DMS79 treated with DMSO at 0.1 percent for 48 hours (cell line): ENCODE measurements at places on chromosomes 7 and 10.

DNA sequence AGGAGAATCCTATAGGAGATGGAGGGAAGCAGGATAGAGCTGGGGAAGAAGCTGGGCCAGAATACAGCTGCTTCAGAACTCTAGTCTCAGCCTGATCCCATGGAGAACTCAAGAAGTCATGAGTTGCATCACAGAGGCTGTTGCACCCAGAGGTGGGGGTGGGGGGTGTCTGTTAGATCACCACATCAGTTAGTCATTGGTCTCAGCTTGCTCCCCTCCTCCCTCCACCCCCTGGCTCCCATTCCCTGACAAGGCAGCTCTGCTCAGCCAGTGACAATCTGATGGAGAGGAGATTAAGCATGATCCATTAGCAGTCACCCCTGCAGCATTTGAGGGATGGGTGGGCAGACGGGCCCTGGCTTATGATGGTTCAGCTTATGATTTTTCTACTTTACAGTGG lies 58.4 kb upstream of the FGL2 start:
- peak; percentile 14 for DNase-seq

DNA sequence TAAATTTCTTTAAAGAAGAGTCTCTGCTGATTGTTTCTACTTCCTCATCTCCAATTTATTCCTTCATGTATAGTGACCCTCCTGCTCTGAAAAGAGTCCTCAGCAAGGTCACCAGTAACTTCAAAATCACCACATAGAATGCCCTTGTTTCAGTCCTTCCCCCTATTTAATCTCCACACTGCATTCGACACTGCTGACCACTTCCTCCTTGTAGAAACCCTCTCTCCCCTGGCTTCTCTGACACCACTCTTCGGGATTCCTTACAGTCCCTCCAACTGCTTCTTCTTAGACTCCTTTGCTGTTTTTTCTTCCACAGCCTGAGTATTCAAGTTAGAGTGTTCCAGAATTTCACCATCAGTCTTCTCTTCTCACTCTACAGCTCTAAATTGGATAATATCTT lies 89.5 kb downstream of the VPS41 start:
- DNase-seq: no peak

GRCh38 chr7:96669812-96670211 lies 39.8 kb downstream of the SEM1 start:
- DNase-seq: no peak

DNA sequence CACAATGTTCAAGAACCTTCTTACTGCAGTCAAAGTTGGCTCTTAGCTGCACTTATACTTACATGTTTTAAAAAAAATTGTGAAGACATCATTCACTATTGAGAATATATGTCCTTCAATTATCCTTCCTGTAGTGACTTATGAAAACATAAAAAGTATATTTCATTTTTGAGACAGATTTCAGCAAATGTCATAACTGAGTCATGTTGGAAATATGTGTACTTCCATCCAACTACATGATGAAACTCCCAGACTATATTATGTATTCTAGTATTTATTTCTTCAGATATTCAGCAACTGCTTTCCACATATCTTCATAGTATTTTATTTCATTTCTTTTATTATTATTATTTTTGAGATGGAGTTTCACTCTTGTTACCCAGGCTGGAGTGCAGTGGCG lies 160.2 kb downstream of the ARHGAP12 start:
- DNase-seq: no peak

DNA sequence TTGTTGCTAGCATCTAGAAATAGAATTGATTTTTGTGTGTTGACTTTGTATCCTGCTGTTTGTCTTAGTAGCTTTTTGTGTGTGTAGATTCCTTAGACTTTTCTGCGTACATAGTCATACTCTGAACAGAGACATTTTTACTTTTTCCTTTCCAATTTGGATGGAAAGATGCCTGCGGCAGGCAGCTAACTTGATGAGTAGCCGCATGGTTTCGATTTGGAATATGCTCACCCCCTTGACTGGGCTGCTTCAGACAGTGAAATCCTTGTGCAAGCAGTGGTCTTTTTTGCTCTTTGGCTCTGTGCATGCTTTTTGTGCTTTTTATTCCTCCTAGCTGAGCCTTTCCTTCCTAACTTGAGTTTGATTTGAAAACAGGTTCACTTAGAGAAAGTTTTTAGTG lies 71.8 kb downstream of the HHEX start:
- no peak for DNase-seq

- no peak for DNase-seq
Observed at GRCh38 chr7:39355664-39356063, 210.5 kb upstream of the YAE1 start.

DNA sequence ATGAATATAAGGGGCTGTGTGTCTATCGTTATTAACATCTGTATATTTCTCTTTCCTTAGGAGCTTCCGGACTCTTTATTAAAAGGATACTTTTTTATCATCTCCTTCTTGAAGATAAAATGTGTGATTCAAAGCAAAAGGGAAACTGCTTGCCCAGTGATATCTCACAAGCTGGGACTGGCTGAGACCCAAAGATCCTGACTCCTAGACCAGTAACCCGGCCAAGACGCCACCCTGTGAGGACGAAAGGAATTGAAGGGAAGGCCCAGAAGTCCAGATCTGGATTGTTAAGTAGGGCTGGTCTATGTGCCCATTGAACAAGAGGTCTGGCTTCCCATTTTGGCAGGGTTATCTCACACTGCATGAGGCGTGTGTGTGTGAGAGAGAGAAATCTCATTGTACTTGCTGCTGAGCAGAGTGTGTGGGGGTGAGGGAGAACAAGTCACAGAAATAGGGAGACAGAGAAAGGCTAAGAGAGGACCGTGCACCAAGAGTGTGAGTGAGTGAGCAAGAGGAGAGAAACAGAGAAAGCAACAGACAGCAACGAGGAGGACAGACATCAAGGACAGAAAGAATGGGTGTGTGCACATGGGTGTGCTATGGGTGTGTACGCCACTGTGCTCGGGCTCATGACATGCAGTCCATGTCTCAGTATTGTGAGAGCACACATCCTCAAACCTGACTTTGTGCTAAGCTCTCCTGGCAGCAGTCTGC lies 75.4 kb downstream of the PLXNA4 start:
- DNase-seq: no peak

DNA sequence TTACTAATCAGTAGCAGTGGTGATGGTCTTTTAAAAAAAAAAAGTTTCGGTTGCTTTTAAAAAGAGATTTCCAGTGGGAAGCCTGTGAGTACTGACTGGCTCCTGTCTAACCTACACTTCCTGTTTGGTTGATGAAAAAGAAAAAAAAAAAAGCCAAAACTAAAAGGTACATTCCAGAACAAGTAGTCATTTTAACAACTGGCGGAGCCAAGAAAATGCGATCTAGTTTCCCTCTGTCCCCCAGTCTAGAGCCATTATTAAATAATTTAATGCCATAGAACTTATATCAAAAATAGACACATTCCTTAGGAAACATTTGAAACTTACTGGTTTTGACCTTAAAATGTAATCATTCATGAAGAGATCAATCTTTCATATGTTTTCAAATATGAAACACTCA lies 254.2 kb upstream of the C7orf33 start:
- no peak for DNase-seq

DNA sequence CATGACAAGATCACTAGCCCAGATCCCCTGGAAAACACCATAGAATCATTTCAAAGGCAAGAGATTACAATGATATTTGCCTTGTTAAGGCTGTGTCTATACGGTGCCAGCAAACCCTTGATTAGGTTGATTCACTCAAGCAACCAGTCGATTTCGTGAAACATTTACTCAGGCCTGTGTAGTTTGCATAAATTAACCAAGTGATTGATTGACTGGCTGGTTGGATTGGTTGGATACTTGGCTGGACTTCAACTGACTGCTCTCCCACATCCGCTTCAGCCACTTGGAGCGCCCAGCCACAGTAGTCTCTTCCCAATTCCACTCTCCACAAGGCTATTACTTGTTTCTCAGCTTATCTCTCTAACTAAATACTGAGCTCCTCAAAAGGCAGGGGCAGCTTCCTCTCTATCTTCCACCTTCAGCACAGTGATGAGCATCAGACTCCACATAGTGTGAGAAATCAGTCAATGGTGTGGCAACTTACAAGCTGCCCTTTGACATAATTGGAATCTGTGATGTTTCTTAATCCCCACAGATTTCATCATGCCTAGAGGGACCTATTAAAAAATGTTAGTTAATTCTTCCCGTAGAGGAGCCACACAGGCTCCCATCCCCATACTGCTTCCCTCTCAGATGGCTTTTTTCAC lies 217.4 kb downstream of the GRM8 start:
- no peak for DNase-seq

DNA sequence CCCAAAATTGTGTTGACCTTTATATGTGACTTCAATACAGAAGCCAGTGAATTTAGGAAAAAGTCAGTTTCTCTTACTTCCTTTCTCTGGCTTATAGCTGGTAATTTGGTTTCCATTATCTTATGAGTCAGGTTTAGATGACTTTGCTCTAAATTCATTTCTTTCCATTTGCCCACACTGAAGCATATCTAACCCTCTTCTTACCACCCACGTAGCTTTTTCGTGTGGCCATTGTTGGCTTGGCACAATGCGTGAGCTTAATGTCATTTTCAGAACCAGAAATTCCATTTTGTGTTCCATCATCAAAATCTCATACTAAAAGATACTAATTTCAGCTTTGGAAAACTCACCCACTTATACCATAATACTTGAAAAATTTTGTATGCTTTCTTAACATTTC lies 271.2 kb downstream of the INHBA start:
- DNase-seq: no peak

GRCh38 chr10:78002541-78003288 lies 26.6 kb downstream of the POLR3A start:
- DNase-seq: no peak

GRCh38 chr7:157560710-157561522 lies 224.1 kb downstream of the DNAJB6 start:
- DNase-seq: no peak

DNA sequence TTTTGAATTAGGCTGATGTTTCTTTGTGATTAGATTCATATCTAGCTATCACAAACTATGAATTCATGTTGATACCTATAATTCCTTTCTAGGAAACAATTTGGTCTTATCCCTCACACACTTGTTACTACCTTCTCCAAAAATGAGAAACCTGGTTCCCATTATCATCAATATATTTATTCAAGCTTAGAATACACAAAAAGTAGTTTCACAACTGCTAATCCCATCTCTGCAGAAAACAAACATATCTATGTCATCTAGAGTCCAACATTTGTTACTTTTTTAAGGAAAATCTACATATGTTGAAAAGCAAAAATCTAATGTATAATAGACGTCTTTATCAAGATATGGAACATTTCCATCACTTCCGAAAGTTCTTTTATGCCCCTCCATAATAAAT lies 110.4 kb downstream of the MICU1 start:
- DNase-seq: no peak

DNA sequence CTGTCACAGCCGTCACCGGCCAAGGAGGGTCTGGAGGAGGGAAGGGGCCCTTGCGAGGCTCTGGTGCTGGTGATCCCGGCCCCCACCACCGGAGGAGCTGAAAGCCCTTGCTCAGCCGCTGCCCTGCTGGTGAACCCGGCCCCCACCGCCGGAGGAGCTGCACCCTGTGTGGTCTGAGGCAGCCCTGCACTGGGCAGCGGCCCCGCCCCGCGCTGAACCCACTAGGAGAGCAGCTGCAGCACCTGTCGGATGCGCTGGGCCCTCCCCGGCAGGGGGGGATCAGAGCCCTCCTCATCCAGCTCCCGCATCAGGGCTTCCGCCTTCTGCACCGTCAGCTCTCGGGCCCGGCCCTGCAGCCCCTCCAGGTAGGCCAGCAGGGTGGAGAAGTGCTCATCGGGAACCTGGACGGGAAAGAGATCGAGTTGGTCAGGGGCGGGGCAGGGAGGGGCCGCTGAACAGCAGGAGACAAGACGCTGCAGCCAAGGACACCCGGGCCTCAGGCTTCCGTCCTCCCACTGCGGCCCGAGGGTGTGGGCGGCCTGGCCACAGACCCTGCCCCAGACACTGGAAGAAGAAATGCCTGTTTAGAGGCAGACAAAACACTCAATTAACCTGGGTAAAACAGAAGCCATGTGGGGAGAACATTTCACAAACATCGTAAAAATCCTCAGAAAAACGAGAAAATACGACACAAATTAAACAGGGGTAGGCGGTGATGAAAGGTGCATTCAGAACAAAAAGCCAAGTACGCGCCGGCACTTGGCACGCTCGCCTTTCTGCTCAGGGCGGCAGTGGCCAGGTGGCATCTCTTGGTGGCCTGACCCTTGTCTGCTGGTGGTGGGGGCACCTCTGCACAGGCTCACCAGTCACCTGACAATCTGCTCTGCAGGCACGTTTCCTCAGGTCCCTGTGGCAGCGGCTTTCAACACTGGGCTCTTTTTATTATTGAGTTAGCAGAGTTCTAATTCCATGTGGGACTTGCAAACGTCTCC lies 14.7 kb downstream of the CYP2W1 start:
- DNase-seq: no peak

- no peak for DNase-seq
Observed at GRCh38 chr10:8105932-8106331, 51.4 kb downstream of the GATA3 start.

GRCh38 chr7:5230265-5231067 lies 40.4 kb downstream of the WIPI2 start:
- no peak for DNase-seq

DNA sequence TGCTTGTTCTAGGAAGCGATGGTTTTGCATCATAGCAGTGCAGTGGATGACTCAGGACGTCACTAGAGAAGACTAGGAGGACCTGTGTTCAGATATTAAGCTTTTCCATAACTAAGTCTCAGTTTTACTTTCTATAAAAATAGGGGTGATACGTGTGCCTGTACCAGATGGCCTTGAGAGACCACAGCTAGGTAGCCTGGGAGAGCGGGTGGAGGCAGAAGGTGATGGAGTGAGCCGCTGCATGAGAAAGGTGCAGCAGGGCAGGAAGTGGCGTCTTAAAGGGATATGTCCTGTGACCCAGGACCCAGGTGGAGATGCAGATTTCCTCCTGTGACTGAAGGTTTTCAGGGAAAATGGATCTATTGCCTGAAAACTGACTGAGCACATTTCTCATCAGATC lies 304.9 kb downstream of the CDC14C start:
- DNase-seq: no peak

- DNase-seq: no peak
Observed at GRCh38 chr7:35524112-35524804, 170.7 kb downstream of the HERPUD2 start.

DNA sequence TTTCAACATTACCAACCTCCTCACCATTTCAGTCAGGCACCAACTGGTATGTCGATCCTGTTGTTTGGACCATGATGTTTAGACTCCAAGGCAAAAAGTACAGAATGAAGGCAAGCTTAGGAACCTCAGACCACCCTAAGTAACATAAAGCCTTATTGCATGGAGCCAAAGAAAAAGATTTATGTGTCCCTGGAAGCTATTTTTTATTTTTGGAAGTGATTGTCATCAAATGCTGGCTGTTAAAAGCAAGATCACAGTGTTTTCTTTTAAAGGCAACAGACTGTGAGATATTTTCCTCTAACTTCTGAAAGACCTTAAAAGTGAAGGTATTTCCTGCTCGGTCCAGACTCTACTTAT lies 8.2 kb downstream of the ASB15 start:
- no peak for DNase-seq
